ENCODE measurements at places on chromosomes 2 and 18.

DNA sequence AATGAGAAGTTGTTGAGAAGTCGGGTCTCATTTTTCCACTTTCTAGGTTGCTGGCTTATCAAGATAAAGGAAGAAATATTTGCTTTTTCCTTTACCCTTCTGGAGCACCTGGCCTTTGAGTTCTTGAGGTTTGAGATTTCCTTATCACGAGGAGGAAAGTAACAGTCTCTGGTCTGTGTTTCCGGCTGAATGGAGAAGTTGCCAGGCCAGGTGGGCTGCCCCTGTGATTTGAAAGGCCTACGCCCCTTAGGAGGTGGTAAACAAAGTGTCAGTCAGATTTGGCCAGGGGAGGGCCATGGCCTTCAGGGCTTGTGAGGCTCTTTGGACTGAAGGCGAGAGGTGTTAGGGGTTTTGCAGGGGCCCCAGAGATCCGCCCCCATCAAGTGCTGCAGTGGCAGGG is 156.7 kb upstream of the HAAO start:
- no peak for DNase-seq

DNA sequence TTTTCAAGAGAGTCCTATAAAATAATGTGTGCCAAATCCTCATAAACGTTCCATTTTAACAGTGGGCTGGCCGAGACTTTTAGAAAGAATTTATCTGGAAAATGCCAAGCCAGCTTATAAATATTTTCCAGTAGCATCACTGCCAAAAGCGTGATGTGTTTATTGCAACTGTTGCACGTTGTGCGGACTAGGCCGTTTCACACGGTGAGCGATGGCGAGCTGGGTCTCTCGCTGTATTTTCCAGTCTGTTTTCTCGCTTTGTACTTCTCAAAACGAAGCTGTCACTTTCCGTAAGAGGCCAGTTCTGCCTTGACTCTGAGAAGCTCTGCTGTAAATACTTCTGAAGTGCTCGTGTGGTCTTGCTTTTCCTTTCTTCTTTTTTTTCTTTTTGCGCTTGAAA is 65.0 kb upstream of the ZNF236 start:
- DNase-seq: no peak

DNA sequence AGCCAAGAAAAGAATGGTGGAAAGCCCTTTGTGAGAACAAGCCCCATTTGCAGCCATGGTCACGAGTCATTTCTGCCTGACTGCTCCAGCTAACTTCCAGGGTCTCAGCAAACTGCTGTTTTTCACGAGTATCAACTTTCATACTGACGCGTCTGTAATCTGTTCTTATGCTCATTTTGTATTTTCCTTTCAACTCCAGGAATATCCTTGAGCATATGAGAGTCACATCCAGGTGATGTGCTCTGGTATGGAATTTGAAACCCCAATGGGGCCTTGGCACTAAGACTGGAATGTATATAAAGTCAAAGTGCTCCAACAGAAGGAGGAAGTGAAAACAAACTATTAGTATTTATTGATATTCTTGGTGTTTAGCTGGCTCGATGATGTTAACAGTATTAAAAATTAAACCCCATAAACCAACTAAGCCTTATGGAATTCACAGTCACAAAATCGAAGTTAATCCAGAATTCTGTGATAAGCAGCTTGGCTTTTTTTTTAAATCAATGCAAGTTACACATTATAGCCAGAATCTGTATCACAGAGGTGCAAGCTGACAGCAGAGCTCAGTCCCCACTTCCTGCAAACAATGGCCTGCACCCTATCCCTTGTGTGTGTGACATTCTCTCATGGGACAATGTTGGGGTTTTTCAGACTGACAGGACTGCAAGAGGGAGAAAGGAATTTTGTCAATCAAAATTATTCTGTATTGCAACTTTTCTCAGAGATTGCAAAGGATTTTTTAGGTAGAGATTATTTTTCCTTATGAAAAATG is 26.1 kb downstream of the SLC14A1 start:
- no peak for DNase-seq

GRCh38 chr2:184993746-184994145 is 395.4 kb downstream of the ZNF804A start:
- DNase-seq: no peak

- DNase-seq: no peak
Measured at GRCh38 chr2:134365356-134365755, 111.5 kb downstream of the MGAT5 start.

- DNase-seq: no peak
Measured at GRCh38 chr2:223996391-223996790, 39.1 kb downstream of the MRPL44 start.

- peak; percentile 67 for DNase-seq
Measured at GRCh38 chr2:160368988-160369930, 124.3 kb downstream of the RBMS1 start.

GRCh38 chr2:155730804-155731203 is 601.7 kb downstream of the NR4A2 start:
- no peak for DNase-seq

DNA sequence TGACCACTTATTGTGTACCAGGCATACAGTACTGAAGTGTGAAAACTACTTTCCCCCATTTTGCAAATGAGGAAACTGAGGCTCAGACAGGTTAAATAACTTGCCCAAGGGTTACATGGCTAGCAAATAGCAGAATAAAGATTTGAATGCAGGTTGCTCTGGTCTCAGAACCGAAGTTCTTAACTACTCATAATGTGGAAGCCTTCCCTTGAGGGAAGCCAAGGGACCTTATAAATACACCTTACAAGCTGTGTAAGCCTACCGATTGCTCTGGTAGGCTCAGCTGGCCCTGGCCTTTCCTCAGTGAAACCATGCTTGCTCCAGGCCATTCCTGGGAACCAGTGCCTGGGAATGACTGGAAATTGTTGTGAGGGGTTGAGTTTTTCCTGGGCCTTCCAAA is 114.6 kb upstream of the CDCA7 start:
- DNase-seq: no peak

GRCh38 chr2:234378440-234378839 is 118.4 kb downstream of the ARL4C start:
- no peak for DNase-seq

DNA sequence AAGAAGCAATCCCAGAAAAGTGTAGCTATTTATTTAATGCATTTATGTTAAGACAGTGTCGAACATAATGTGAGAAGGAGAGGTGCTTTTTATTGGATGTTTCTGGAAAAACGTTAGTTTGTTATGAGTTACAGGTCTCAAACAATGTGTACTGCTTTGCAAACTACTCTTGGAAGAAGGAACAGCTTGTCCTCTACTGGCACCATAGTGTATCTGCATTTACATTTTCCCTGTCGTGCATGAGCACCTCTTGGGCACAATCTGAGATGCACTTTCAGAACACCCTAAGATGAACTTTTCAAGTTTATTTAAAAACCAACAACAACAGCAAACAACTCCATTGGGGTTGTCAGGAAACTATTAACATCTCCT is 22.8 kb downstream of the CCNYL1 start:
- peak; percentile 27 for DNase-seq

DNA sequence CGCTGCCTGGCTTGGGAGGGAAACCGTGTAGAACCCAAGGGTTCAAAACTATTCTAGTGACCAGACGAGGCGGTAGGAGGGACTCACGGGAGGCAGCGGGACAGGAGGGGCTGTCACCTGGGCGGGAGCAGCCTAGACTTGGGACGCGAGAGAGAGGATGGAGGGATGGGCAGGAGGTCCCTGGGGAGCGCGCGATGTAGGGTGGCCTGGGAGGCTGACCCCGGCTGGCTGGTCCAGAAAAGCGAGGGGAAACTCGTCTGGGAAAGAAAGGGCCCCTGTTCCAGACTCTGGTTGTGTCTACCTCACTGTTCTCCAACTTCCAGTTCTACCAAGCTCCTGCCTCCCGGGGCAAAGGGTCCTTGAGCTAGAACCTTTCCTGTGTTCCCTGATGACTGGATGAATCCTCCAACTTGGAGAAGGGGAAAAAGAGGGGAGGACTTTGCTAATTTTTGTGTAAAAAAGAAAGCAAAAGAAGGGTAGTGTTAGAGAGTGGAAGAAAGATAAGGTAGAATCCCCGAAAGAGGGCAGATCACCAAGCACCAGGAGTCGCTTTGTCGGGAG is 1.4 kb downstream of the DOK6 start:
- no peak for DNase-seq

DNA sequence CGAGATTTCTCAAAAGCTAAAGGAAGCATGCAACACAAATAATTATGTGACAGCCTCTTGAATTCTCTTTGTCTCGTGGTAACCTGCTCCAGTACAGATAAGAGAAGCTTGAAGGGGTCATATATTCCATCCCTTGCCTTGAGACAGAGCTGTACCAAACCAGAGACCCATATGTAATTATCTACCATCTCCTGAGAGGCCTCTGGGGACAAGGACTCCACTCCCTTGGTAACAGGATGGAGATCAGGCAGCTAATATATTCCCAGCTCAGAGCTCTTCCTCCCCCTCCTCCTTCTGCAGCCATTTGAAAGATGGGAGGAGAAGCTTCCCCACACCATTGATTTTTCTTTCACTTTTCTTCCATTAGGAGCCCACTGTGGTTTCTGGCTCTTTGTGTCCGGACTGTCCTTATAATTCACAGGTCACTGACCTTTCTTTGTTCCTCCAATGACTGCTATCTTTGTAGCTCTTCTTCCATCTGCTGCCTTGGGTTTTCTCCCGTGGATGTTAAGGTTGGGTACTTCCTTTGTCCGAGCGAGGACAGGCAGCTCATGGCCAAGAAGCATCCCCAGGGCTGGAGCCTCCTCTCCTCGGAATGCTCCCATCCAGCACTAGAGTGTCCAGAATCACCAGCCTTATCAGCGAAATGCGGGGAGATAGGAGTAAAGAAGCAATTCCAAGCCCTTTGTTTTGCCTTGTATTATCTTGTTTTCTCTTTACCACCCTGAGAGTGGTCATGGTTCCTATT is 72.6 kb upstream of the STPG4 start:
- no peak for DNase-seq

DNA sequence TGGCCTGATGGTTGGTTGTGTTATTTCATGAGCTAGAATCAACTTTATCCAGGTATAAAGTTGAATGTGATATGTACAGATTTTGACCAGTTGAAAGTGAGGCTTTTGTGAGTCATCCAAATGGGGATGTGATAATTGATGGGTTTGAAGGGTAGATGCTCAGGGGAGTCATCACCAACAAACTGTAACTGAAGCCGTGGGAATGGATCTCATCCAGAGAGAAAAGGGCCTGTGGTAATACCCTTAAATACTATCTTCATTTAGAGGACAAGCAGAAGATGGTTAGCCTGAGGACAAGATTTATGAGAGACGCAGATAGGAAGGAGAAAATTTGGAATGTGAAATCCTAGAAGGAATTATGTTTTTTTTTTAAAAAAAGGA is 90.5 kb upstream of the MYO3B start:
- DNase-seq: no peak

GRCh38 chr18:7941533-7941932 is 374.4 kb downstream of the PTPRM start:
- no peak for DNase-seq

Data from stromal cell of bone marrow (primary cell).